ENCODE measurements at places on chromosomes 13 and 19. TPM values are rescaled to one million over a fixed set of nuclear protein-coding genes. Genes with fewer than 3 reads are reported as not detected.

Gene PTPRH
- total RNA-seq, result 1.4 TPM

Gene PSG2
- total RNA-seq, result not detected

Gene PRSS57
- total RNA-seq, result not detected

Gene ATP4B
- total RNA-seq, result not detected

GRCh38 chr19:37845932-37846331 is 60.5 kb downstream of the WDR87 start:
- no peaks in the 10 kb centered on the region for H3K27me3 ChIP-seq
- H3K36me3 ChIP-seq, result no peaks in the 10 kb centered on the region
- no peak for DNase-seq
- H3K4me3 ChIP-seq, result no peak overlapping the region
- H3K4me1 ChIP-seq, result no peaks in the 10 kb centered on the region

DNA sequence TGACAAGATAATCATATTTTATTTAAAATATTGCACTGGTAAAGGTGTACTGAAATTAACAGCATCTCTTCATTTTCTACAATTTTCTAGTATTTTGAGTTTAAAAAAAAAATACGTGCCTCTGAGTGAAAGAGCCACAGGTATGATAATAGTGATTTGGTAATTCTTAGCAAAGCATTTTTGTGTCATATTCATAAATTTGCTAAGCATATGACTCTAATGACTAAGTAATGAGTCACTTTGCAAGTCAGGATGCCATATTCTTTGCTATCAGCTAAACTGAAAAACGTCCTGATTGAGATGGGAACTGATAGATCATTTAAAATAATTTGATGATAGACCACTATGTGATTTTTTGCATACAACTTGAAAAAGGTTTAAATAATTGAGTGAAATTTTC is 136.1 kb upstream of the IRS2 start:
- DNase-seq, result no peak
- no peaks in the 10 kb centered on the region for H3K27me3 ChIP-seq
- H3K4me1 ChIP-seq, result no peaks in the 10 kb centered on the region
- no peaks in the 10 kb centered on the region for H3K36me3 ChIP-seq
- H3K27ac ChIP-seq, result no peak overlapping the region
- H3K4me3 ChIP-seq, result no peak overlapping the region

GRCh38 chr19:34232566-34233481 is 21.5 kb upstream of the GARRE1 start:
- no peak overlapping the region for H3K4me3 ChIP-seq
- DNase-seq, result peak; percentile 67
- H3K36me3 ChIP-seq, result peaks cover 29% of the 10 kb centered on the region
- H3K27me3 ChIP-seq, result no peaks in the 10 kb centered on the region
- no peak overlapping the region for H3K27ac ChIP-seq

DNA sequence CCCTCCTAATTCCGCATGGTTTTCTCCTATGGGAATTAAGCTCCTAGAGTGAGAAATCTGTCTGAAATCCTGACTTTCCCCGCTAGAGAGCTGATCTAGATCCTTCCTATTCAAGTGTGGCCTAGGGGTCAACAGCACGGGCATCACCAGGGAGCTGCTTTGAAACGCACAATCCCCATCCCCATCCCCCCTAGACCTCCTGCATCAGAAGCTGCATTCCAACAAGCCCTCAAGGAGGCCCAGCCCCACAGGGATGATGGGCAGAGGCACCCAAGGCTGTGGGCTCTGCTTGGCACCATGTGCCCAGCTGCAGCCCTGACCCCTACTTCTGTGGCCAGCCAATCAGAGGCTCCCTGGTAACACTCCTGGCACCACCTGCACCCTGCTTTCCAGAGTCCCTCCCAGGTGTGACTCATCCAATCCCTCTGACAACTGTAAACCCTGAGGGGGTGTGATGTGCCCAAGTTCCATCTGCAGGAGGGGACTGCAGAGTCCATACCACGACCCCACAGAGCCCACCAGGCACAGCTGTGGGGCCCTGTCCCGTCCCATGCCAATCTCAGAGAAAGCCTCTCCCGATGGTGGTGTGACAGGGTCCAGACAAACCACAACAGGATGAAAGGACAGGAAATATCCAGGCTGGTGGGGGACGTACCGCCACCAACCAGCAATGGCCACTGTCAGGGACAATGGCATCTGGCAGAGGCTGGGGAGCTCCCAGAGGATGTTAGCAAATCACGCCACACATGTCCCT is 19.8 kb upstream of the SLC35E1 start:
- H3K27me3 ChIP-seq, result no peaks in the 10 kb centered on the region
- no peak overlapping the region for H3K4me3 ChIP-seq
- no peak for DNase-seq

DNA sequence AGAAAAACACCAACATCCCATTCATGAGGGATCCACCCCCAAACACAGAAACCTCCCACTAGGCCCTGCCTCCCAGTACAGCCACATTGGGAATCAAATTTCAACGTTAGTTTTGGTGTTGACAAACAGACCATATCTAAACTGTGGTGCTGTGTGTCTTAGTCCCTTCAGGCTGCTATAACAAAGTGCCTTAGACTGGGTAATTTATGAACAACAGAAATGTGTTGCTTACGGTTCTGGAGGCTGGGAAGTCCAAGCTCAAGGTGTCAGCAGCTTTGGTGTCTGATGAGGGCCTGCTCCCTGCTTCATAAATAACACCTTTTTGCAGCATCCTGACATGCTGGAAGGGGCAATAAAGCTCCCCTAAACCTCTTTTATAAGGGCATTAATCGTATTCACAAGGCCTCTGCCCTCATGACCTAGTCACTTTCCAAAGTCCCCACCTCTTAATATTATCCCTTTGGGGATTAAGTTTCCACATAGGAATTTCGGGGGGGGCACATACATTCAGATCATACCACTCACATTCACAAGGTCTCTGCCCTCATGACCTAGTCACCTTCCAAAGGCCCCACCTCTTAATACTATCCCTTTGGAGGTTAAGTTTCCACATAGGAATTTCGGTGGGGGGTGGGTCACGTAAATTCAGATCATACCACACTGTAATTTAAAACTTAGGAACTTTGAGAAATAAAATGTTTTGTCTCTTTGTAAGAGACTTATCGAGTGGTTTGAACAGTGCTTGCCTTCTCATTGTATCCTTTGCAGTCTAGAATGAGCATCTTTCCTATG is 27.5 kb downstream of the ZNF507 start:
- peaks cover 45% of the 10 kb centered on the region for H3K36me3 ChIP-seq
- H3K4me3 ChIP-seq, result no peak overlapping the region
- peaks cover 21% of the 10 kb centered on the region for H3K4me1 ChIP-seq
- H3K27ac ChIP-seq, result peak overlapping the region; percentile 62
- no peaks in the 10 kb centered on the region for H3K27me3 ChIP-seq

DNA sequence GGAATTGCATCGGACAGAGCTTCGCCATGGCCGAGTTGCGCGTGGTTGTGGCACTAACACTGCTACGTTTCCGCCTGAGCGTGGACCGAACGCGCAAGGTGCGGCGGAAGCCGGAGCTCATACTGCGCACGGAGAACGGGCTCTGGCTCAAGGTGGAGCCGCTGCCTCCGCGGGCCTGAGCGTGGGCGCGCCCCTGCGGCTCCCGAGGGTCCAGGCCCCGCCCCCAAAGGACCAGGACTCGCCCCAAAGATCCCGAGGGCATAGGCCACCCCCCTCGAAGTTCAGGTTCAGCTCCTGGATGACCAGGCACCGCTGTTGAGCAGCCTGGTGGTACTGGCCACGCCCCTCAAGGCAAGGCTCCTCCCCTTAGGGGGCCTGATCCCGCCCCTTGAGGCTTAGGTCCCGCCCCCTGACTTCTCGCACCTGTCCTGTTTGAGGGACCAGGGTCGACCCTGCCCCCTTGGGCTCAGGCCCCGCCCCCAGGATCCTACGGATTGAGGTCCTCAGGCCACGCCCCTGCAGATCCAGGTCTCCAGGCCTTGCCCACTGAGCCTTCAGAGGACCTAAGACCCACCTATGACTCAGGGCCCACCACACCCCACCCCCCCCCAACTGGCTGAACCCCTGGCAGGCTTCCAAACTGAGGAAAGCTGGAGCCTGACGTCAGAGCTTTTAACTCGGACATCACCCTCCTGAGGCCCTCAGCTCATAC is 43.1 kb downstream of the CYP4F22 start:
- H3K4me1 ChIP-seq, result no peaks in the 10 kb centered on the region
- H3K4me3 ChIP-seq, result no peak overlapping the region
- no peak overlapping the region for H3K27ac ChIP-seq
- peak; percentile 46 for DNase-seq

DNA sequence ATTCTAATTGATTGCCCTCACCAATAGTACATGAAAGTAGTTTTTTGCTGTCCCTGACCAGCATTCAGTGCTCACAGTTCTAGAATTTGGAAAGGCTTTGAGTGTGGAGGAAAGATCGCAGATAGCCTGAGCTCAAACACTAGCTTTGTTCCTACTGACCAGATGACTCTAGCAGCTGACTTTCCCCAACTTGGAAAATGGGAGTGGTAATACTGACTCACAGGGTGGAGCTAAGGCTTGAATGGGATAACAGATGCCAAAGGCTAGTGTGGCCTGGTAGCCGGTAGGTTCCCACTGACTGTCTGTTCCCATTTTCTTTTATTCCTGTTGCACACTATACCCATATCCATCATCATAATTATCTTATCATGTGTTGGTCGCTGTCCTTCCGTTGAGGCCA is 3.7 kb downstream of the ZSCAN22 start:
- H3K36me3 ChIP-seq, result peaks cover 1% of the 10 kb centered on the region
- H3K4me3 ChIP-seq, result no peak overlapping the region
- peak; percentile 25 for DNase-seq
- H3K27me3 ChIP-seq, result no peaks in the 10 kb centered on the region

DNA sequence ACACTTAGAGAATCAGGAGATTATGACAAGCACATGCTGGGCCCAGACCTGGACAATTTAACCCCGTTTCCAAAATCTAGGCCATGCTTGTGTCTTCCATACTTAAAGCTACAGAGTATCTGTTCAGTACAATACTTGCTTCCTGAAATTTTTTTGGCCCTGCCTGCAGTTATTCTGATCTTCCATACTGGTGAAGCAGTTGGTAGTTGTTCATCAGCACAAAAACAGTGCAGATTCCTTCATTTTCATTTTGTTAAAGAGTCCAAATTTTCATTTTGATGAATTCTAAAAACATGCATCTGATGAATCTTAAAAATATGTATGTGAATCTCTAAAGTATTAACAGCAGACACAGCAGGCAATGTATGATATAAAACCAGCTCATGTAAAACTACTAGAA is 49.2 kb downstream of the POLR1D start:
- H3K36me3 ChIP-seq, result peaks cover 5% of the 10 kb centered on the region
- H3K4me1 ChIP-seq, result no peaks in the 10 kb centered on the region
- H3K27ac ChIP-seq, result no peak overlapping the region
- no peak overlapping the region for H3K4me3 ChIP-seq
- DNase-seq, result no peak

DNA sequence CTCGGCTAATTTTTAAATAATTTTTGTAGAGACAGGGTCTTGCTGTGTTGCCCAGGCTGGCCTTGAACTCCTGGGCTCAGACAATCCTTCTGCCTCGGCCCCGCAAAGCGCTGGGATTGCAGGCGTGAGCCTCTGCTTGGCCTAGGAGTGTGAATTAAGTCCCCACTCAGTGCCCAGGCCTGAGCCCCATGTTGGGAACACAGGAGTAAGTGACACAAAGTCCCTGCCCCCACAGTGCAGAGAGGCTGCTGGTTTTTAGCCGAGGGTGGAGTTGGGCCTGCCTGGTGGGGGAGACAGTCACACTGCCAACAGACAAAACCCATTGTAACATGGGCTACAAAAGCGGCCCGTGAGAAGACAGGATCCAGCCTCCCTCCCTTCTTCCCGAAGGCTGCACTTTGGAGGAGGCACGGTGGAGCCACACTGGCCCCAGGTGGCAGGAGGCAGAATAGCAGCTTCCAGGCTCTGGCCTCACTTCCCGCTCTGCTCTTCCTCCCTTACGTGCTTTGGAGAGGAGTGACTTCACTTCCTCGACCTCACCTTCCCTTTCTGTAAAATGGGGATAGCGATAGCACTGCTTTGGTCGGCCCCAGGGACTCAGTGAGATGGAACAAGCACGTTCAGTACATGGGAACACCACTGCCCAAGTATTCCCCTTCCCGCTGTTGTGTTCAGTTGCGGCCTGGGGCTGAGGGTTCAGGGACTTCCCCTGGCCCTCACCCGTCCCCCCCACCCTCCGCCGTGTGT is 15.2 kb upstream of the EHD2 start:
- no peak overlapping the region for H3K4me3 ChIP-seq
- no peaks in the 10 kb centered on the region for H3K4me1 ChIP-seq
- no peak overlapping the region for H3K27ac ChIP-seq
- peaks cover 13% of the 10 kb centered on the region for H3K36me3 ChIP-seq
- H3K27me3 ChIP-seq, result no peaks in the 10 kb centered on the region

GRCh38 chr13:61136093-61136492 is 279.6 kb downstream of the PCDH20 start:
- H3K27ac ChIP-seq, result no peak overlapping the region
- H3K27me3 ChIP-seq, result no peaks in the 10 kb centered on the region
- H3K4me1 ChIP-seq, result no peaks in the 10 kb centered on the region

DNA sequence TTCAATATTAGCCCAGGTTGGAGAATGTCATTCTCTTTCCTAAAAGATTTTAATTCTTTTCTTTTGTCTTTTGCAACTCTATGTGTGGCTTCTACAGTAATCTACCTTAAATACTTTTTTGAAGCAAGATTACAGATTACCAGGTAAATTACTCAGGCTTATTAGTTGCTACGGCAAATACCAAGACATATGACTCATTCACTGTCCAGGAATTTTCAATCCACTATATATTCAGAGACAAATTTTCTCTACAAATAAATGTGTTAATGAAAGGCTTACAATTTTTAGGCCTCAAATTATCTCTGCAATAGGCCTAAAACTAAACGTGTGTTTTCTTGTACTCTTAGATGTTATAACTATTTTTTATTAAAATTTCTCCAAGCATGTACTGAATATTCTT is 631.3 kb downstream of the DIAPH3 start:
- H3K27me3 ChIP-seq, result no peaks in the 10 kb centered on the region
- H3K27ac ChIP-seq, result peak overlapping the region; percentile 36
- H3K36me3 ChIP-seq, result no peaks in the 10 kb centered on the region
- peaks cover 24% of the 10 kb centered on the region for H3K4me1 ChIP-seq
- DNase-seq, result no peak
- no peak overlapping the region for H3K4me3 ChIP-seq

DNA sequence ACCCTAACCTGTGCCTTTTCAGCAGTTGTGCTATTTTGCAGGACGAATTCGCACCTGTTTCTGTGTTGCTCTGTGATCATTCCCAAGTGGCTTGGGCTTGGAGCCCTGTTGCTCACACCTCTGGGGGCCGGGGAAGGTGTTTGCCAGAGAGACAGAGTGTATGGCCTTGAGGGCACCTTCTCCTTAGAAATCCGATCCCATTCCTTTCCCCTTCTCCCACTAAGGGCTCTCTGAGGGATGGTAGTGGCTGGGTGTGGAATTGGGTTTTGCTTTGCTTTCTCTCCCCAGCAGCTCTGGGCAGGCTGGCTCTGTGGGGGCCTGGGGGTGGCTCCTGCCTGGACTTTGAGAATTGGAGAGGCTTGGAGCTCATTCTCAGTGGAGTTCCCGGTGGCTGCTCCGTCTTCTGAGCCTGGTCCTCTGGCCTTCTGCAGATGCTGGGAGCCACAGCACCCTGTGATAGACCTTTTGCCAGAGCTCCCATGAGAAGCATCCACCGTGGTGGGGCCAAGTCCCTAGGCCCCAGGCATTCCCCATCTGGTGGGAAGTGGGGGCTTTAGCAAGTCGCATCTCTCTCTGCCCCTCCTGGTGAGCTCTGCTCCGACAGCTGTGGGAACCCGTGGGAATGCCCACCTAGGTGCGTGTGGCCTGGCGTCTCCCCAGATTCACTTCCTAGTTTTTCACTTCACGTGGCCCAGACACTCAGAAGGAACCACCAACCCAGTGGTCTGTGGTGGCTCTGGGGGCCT is 26.1 kb downstream of the ATP11A start:
- H3K4me1 ChIP-seq, result peaks cover 6% of the 10 kb centered on the region
- no peaks in the 10 kb centered on the region for H3K27me3 ChIP-seq
- no peak overlapping the region for H3K4me3 ChIP-seq
- no peak overlapping the region for H3K27ac ChIP-seq
- no peak for DNase-seq

Data from SJCRH30 (cell line).